ENCODE measurements at places on chromosomes 4 and X.

DNA sequence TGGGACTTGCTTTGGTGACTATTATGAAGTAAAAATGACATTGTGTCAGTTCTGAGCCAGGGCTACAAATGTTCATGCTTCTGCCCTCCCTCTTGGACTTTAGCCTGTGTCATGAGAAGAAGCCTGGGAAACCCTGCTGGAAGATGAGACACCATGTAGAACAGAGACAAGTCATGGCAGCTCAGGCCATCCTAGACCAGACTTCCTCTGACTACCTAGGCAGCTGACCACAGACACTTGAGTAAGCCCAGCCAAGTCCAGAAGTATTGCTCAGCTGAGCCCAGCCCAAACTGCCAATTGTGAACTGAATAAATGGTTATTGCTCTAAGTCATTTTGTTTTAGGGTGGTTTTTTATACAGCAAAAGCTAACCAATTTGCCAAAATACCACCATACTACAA is 467.6 kb upstream of the CNKSR2 start:
- no peak for DNase-seq

- DNase-seq = no peak
Measured at GRCh38 chrX:23908219-23909004, 606 bp downstream of the CXorf58 start.

GRCh38 chr4:158422546-158422945 is 99.1 kb upstream of the RXFP1 start:
- DNase-seq = no peak

DNA sequence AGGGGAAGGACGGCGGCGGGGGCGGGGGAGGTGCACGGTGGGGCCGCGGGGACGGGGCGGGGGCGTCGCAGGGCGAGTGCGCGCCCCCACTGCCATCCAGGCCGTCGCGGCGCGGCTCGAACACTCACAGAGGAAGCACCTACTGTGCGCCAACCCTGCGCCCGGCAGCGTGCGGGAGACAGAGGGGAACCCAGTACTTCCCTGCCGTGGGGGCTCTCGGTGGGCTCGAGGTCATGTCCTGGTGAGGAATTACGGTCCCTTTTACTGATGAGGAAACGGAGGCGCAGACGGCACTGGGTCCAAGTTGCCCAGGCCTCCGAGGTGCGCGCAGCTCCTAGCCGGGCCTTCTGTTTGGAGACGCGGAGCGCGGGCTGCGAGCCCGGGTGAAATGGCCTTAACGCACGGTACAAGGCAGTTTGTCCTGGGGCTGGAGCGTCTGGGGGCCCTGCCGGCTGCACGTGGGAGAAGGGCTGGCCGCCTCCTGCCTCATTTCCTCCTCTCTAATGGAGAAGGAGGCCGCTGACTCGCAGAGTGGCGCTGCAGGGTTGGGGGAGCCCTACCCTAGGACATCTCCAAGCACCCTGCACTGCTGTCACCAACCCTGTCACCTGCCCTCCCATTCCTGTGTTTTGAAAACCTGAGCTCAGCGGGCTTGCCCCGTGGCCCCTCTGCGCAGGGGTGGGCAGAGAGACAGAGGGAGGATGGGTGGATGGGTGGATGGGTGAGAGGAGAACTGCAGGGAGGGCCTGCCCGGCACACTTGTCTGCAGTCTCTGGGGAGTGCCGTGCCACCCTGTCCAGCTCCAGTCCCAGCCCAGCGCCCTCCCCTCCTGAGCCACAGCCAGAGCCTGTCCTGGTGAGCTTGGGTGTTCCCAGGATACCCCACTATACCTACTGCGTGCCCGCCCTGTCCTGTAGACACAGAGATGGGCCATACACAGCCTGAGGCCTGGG is 106.0 kb downstream of the ADRA2C start:
- no peak for DNase-seq

DNA sequence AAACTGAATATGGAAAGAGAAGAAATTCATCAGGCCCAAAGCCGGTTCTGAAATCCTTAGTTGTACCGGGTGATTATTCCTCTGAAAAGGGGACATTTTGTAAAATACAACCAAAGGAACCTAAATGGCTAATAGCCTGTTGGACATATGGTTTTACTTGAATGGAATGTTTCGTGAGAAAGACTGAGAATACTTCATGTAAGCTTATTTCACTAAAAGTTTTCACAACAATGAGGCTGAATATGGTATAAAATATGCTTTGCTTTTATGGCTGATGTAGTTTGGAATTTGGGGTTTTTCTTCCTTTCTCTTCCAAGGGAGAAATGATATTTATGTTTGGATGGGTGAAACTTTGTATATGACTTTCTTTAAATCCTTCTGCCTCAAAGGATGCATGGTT is 2.7 kb downstream of the GRIA3 start:
- DNase-seq = no peak

DNA sequence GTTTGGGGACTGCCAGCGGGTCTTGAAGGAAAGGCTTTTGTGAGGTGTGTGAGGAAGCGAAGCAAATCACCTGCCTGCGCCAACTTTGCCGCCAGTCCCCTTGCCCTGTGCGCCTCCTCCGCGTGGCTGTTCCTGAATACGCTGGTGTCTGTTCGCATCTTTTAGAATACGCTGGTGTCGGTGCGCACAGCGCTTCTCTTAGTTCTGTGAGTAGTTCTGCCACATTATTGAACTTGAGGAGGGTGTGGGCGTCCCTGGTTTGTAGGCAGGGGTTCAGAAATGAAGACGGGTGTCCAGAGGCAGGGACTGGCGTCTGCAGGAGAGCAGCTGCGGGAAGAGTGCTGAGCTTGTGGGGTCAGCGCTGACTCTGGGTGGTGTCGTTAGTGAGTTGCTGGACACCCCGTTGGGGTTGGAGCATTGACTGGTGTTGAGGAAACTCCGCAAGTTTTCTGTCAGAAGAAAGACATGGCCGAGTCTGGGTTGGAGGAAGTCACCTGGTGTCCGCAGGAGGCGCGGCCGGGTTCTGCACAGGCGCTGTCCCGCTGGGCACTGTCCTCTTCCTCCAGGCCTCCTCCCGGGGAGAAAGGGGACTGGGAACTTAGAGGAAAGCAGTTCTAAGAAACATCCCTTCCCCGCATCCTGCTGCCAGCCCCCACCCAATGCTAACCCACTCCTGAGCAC is 930 bp downstream of the ZNF718 start:
- no peak for DNase-seq

GRCh38 chr4:59608466-59608865 is 1591.7 kb upstream of the ADGRL3 start:
- no peak for DNase-seq

DNA sequence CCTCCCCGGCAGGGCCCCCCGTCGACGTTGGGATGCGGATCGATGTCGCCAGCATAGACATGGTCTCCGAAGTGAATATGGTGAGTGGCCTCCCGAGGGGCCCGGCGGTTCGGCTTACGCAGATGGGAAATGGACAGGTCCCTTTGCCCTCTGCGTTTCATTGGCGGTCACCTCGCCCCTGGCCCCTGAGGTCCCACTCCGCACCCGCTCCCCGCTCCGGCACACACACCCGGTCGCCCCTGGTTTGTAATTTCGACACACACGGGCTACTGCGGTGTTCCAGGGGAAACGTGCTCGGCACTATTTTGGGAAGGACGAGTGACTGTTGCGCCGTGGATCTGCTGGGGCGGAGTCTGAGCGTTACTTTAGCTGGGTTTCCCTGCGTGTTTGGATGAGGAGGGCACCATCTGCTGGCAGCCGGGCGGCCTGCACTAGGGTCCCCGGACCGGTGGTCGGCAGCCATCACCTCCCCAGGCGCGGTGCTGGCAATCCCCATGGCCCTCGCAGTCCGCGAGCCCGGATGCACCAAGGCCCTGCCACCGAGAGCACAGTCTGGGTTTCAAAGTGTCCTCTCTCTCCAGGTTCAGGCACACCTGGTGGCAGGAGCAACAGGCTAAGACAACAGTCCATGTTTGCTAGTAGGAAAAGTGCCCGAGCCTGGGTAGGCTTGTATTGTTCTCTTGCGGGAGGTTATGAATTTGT is 1.2 kb downstream of the GABRB1 start:
- peak; percentile 14 for DNase-seq

DNA sequence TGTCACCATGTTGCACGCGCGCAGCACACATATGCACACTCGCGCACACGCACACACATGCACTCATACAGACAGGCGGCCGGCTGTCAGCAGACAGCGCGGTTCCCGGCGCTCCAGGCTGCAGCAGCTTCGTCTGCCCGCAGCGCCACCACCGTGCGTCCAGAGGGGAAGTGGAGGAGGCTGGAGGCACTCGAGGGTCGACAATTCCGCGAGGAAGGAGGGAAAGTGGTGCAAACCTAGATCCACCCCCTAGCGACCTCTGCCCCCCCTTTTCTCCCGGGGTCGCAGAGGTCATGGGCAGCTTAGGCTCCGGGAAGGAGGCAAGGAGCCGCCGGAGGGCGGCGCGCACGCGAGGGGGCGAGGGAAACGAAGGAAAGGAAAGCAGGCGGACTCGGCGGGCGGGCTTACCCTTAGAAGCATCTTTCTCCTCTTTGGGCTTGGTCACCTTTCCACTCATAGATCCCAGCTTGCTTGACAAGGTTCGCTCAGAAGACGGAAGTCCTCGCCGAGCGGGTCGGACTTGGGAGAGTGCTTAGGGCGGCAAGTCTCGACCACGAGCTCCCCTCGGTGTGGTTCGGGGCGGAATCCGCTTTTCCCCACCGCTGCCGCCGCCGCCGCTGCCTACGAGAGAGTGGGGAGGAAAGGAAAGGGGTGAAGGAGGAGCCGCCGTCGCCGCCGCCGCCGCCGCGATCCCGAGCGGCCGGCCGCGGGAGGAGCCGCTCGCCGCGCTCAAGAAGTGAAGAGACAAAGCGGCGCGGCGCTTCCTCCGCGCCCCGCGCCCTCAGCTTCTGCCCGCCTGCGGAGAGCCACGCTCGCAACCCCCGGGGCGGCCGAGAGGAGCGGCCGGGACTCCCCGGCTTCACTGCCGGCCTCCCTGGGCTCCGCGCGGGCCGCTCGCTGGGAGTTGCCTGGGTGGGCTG is 326.6 kb upstream of the F9 start:
- no peak for DNase-seq

GRCh38 chr4:30429813-30430761 is 290.1 kb upstream of the PCDH7 start:
- no peak for DNase-seq

DNA sequence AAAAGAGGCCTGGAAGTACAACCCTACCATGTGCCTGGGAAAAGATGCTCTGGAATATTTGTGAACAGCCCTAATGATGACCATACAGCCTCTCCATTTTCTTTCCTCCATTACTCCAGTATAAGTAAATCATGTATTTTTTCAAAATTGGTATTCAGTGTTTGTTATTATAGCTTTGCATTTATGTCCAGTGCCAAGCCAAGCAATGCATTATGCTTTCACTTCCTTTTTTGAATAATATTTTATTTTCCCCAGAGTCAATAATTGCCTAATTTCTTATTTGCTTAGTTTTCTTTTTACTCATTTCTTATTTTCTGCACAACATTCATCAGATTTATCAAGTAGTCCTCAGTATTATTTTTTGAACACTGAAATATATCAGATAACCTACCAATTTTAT is 49.3 kb upstream of the EOLA2 start:
- no peak for DNase-seq

Data from stimulated activated CD4-positive, alpha-beta T cell treated with anti-CD3 and anti-CD28 coated beads, TNF-alpha, amount 100 ng/mL, for 48 hours (primary cell).